Ovary (tissue), 10 donors: ENCODE measurements at places on chromosomes 12 and 14. TPM values are rescaled to one million over a fixed set of nuclear protein-coding genes. Genes with fewer than 3 reads are reported as not detected.

- no peak for DNase-seq
These were observed 34.7 kb downstream of the GRIP1 start for GRCh38 chr12:66644151-66644550.

The SIX1 gene
- total RNA-seq, result not detected

DNA sequence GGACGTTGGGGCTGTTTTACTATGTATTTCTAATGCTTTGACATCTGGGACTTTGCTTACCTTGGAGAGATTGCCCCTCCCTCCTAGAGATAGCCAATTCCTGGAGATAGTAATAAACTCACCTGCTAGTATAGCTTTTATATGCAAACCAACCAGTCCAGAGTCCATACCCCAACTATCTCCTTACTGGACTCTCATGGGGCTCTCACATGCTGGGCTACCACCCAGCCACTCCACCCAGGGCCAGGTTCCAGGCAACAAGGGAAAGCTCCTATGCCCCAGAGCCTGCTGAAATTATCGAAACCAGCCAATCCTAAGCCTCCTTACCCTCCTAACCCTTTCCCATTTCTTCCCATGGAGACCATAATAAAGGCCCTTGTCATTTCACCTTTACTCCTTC, 25.5 kb upstream of the MGP start:
- no peak for DNase-seq

DNA sequence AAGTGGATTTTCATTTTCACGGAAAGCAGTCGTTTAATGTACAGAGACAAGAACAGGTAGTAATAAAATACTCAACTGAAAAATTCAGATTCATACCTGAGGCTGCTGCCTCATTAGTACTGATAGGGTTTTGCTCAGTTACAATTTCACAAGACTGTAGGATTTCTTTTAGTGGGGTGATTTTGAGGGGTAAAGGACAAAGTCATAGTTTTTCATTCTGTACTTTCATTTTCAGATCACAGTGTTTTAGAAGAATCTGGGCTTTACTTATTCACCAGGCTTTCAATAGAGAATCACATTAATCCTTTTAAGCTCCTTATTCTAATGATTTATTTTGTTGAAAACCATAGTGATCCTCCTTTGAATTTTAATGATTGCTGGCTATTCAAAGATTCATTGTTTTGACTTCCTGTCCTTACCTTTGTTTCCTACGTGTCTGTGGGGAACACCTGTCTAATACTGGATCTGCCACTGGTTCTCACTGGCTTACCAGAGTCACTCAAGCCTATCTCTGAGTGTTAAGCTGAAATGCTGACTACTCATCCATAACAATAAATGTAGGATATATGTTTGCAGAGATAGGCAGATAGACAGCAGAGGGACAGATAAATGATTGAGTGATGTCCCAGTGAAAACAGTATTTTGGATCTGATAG, 243.8 kb upstream of the NPAS3 start:
- no peak for DNase-seq

- DNase-seq, result peak; percentile 65
These were observed 23.1 kb upstream of the LRTM2 start for GRCh38 chr12:1797011-1797901.

DNA sequence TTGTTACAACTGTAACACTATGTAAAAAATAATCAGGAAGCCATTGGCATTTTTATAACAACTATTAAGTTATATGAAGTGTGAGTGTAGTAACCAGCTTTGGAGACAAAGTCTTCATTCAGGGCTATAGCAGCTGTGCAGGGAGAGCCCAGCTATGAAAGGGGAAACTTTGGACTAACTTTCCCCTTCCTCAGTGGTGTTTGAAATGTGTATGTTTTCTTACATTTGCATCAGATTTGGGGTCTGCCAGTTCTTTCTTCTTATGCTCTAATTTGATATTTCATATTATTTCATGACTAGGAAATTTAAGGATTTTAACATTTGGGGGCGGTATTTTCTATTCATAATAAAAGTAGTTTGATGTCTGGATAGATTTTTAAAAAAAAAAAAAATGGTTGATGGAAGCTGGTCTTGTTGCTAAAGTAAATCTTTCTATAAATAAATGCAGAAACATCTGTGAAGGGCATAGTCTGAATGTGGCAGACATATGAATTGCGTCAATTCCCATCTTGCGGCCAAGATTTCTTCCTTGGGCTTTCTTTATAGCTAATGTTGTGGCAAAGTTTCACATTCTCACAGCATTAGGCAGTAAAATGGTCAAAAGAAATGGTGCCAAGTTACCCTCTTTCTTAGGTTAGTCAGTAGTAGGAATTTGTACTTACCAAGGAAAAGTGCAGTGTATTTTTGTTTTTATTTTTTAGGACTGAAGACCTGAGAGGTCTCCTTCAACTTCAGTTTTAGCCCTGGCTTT, 35.6 kb downstream of the RASSF8 start:
- DNase-seq, result no peak

DNA sequence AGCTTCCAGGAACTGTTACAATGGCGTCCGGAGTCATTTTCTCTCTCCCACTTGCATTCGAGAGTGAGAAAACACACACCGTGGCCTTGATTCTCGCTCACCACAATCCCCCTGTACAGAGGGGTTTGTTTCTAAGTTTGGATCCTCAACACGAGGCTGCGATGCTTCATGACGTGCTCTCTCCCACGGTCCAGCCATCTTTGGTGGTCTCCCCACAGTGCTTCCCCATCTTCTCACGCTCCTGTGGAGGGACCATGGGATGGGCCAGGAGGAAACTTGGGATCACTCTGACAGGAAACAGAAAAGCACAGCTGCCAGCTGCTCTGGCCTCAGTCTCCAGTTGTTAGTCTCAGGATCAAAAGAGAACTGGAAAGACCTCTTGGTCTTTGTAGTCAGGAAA, 28.1 kb downstream of the OR10P1 start:
- DNase-seq, result no peak

- DNase-seq, result no peak
These were observed 33.9 kb upstream of the VASH1 start for GRCh38 chr14:76727384-76727783.

The RNASE3 gene
- not detected for total RNA-seq

DNA sequence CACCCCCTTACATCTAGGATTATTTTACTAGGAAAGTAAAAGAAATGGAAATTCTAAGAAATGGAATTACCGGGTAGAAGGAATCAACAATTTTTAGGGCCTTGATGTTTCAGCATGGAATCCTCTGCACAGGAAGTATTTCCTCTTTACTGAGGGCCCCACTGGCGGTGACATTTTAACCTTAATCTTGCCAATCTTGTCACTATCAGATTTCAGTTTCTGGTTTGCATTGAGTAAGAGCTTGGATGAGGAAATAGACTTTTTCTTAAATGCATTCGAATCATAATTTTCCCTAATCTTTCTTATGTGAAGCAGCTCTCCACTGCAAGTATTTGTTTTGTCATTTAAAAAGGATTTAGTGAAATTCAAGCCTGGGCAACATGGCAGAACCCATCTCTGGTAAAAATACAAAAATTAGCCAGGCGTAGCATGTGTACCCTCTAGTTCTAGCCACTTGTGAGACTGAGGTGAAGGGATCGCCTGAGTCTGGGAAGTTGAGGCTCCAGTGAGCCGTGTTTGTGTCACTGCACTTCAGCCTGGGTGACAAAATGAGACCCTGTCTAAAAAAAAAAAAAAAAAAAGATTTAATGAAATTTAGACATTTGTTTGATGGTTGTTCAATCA, 40.7 kb downstream of the TPCN1 start:
- DNase-seq, result no peak

DNA sequence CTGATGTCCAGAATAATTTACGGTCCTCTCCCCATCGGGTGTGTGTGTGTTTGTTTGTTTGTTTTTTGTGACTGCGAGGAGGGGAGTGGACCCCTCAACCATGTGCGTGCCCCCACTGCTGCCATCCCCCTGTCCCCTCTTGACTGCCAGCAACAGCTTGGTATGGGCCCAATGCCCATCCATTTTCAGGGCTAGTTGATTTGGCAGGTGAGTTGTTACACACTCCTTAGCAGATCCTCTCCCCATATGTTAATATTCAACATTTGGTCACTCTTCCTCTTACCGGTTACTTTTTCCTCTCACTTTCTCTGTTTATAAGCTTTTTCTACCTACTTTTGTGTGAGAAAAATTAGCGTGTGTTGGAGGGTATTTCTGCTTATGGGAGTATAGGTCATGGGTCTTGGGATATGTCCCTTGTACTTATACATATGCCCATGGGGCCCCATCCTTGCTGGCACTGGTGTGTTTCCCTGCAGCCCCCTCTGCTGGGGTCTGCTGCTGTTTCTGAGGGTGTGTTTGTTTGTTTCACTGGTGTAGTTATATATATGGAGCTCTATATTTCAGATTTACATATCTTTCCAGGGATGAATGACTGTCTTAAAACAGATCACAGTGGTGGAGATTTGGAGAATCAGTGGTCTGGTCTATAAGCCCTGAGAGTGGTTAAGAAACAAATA, 33.8 kb downstream of the ZFHX2 start:
- DNase-seq, result no peak
